Non-pigmented ciliary epithelial cell (primary cell): ENCODE measurements at places on chromosomes 1 and 21.

GRCh38 chr1:76901158-76901767, 34.0 kb downstream of the ST6GALNAC5 start:
- peak; percentile 20 for DNase-seq

GRCh38 chr1:91879733-91880132, 6.2 kb downstream of the TGFBR3 start:
- DNase-seq, result no peak

DNA sequence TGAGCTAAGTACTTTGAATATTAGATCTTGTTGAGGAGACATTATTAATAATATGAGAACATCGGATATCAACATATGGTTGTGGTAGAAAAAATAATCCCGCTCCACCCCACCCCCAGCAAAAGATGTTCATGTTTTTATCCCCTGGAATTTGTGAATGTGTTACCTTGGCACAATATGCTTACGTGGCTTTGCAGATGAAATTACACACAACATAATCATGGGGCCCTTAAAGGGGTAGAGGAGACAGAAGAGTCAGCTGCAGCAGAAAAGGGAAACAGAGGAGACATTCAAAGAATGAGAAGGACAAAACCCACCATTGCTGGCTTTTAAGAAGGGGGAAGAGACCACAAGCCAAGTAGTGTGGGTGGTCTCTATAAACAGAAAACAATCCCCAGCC, 104.1 kb downstream of the SEC16B start:
- no peak for DNase-seq

DNA sequence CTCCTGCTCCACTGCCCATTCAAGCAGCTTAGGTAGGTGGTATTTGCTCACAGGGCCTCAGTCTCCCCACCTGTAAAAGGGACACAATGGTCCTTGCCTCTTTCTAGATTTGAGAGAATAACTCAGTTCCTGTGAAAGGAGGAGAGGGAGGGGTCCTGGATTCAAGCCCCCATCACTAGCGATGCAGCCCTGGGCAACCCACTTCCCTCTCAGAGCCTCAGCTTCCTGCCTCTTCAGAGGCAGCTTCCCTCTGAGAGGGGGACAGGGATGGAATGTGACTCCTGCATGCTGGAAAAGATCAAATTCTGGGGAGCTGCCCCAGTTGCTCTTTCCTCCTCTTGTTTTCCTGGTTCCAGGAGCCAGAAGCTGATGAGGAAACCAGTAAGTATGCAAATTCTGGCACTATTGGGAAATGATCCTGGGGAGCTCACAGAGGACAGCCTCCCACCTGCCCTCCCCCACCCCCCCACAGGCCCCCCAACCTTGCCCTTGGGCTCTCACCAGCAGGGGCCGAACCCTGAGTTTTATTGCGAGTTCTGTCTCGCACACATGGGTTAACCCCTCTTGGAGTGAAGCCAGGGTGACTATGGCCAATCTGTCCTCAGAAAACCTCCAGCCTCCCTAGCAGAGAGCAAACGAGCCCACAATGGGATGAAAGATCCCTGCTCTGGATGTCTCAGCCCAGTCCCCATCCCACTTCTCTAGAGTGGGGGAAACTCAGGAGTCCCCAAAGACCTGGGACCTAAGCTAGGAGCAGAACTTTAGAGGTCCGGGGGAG, 11.7 kb downstream of the ZC3H12A start:
- DNase-seq, result no peak

- no peak for DNase-seq
These were observed 16.9 kb downstream of the MATN1 start for GRCh38 chr1:30706528-30706927.

- no peak for DNase-seq
These were observed 4.2 kb upstream of the SIPA1L2 start for GRCh38 chr1:232634096-232634495.

DNA sequence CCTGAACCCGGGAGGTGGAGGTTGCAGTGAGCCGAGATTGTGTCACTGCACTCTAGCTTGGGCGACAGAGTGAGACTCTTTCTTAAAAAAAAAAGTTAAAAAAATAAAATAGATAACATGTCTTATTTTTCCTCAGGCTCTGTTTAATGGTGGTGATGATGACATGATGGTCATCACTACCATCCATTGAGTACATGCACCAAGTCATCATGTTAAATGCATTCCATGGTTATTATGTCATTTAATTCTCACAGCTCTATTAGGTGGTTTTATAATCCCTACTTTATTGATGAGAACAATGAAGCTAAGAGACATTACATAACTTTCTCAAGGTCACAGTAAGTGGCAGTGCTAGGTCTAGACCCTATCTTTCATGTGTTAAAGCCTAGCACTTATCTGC, 34.4 kb upstream of the MAB21L3 start:
- no peak for DNase-seq

DNA sequence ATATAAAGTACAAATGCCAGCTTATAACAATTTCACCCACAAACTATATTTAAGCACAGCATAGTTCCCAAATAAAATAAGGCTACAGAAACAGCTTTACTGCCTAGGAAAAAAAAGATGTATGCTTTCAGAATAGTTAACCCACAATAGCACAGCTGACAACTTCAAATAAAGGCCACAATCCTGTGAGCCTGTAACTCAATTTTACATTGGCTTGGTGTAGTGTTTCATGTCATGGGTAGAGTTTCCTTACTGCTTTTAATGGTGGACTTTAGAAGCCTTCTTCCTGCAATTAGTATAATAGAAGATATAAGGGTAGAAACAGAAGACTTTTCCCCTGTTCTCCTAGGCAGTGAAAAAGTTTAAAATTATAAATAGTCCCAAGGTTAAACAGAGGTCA, 44.3 kb upstream of the ZC3H11B start:
- DNase-seq, result no peak

- no peak for DNase-seq
These were observed 123.3 kb downstream of the C1orf21 start for GRCh38 chr1:184510110-184510509.

GRCh38 chr1:17188889-17189631, 15.9 kb upstream of the PADI1 start:
- DNase-seq, result no peak

GRCh38 chr1:58883037-58883887, 99.4 kb upstream of the JUN start:
- peak; percentile 95 for DNase-seq

- DNase-seq, result no peak
These were observed 8.7 kb downstream of the MRPS21 start for GRCh38 chr1:150302338-150302737.

GRCh38 chr1:235325854-235326253, 2.1 kb downstream of the ARID4B start:
- DNase-seq, result no peak
